ENCODE measurements at places on chromosomes 1 and 21.

- DNase-seq: no peak
These were observed 234.9 kb downstream of the PTPRC start for GRCh38 chr1:198873696-198874230.

- DNase-seq: no peak
These were observed 246.1 kb upstream of the DUSP10 start for GRCh38 chr1:221987860-221988520.

DNA sequence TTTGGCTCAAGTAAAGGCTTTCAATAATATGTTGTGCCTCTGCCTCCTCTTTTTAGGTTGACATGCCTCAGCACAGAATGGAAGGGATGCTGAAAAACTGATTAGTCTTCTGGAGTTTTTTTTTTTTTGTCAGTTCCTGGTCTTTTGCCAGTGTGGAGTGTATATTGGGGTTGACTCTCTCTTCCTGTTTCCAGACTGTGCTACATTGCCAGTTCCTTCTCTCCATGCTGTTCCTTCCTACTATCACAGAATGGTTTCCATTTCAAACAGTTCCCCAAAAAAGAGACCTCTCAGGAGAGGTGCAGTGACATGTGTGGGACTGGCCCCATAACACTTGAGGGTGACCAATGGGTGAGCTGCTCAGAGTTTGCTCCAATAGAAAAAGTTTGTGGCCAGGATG is 101.7 kb upstream of the ETV3 start:
- DNase-seq: no peak

GRCh38 chr1:81921851-81922462 is 121.2 kb downstream of the ADGRL2 start:
- no peak for DNase-seq

GRCh38 chr1:40338745-40339419 is 21.8 kb upstream of the COL9A2 start:
- peak; percentile 84 for DNase-seq

GRCh38 chr1:52520148-52520547 is 32.7 kb downstream of the TUT4 start:
- DNase-seq: no peak

DNA sequence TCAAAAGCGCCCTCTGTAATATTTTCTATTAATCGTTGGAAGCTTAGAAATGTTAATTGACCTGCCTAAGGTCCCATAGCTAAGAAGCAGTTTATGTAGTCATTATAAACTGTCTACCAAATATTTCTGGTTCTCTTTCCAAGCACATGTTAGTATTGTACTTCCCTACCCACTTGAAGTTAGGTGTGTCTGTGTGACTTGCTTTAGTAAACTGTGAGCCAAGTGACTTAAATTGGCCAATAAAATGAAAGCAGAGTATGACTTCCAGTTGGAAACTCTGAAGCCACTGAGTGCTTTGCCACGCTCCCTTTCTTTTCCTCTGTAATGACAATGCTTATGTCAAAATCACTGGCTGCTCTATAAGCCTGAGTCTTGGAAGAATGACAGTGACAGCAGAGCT is 20.6 kb upstream of the ADAMTS1 start:
- no peak for DNase-seq
